Activated naive CD4-positive, alpha-beta T cell treated with anti-CD3 and anti-CD28 coated beads, Interleukin-2, amount 50 U/mL, for 72 hours (primary cell): ENCODE measurements at places on chromosomes 2 and 18. TPM values are rescaled to one million over a fixed set of nuclear protein-coding genes. Genes with fewer than 3 reads are reported as not detected.

DNA sequence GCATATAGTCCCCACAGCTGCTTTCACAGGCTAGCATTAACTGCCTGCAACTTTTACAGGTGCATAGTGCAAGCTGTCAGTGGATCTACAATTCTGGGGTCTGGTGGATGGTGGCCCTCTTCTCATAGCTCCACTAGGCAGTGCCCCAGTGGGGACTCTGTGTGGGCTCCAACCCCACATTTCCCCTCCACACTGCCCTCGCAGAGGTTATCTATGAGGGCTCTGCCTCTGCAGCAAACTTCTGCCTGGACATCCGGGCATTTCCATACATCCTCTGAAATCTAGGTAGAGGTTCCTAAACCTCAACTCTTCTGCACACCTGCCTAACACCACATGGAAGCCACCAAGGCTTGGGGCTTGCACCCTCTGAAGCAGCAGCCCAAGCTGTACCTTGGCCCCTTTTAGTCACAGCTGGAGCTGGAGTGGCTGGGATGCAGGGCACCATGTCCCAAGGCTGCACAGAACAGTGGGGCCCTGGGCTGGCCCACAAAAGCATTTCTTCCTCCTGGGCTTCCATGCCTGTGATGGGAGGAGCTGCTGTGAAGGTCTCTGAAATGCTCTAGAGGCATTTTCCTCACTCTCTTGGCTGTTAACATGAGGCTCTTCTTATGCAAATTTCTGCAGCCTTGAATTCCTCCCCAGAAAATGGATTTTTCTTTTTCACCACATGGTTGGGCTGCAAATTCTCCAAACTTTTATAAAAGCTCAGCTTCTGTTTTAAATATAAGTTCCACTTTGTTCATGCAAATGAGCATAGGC lies 59.3 kb downstream of the KDM3A start:
- DNase-seq = no peak

- no peak for DNase-seq
Observed at GRCh38 chr2:157443090-157443489, 799 bp downstream of the CYTIP start.

FBXO15 gene
- 4.8 TPM for total RNA-seq

GRCh38 chr2:85246348-85246747 lies 81.4 kb downstream of the TGOLN2 start:
- no peak for DNase-seq

- no peak for DNase-seq
Observed at GRCh38 chr2:24490181-24490689, 819 bp upstream of the NCOA1 start.

ITPRIPL1 gene
- total RNA-seq = 28.2 TPM

IGFBP2 gene
- total RNA-seq = 0.14 TPM

DNA sequence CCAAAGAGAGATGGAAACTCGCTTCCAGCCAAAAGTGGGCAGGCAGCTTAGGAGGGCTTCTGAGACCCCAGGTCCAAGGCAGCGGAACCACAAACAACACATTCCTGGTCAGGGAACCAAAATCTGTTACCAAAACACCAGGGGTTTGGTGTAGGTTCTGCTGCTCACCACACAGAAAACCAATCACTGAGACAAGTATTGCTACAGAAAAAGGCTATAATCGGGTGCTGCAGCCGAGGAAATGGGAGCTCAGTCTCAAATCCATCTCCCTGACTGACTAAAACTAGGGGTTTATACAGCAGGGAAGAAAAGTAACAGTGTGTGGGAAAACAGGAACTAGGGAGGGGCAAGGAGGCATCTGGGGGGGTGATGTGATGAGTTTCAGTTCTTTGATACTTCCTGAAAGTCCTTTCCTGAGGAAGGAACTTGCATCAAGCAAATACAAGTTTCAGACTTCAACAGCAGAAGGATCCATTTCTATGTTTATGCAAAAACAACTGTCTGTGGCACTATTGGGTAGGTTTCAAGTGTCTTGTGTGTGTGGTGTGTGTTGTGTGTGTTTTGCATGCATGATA lies 108.0 kb downstream of the FAM168B start:
- no peak for DNase-seq

- no peak for DNase-seq
Observed at GRCh38 chr2:27407798-27408491, 1.4 kb downstream of the PPM1G start.

OR6B2 gene
- total RNA-seq = not detected

ABCG8 gene
- not detected for total RNA-seq

MTA3 gene
- 30.1 TPM for total RNA-seq

DNA sequence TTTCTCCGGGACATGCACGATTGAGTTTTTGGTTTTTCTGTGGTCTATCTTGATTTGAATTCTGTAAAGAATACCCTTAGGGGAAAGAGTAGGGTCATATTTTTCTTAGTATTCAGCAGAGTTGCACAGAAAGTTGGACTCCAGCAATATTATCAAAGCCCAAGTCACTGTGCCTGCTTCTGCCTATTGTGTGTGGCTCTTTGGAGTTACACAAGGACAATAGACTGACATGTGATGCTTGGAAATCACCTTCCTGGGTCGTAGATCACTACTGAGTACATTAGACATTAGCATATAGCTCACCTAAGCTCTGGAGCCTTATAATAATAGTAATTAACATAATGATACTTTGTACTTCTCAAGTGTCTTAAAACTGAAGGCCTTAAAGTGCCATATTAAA lies 238.8 kb upstream of the FOSL2 start:
- DNase-seq = no peak

ERBB4 gene
- not detected for total RNA-seq

DNA sequence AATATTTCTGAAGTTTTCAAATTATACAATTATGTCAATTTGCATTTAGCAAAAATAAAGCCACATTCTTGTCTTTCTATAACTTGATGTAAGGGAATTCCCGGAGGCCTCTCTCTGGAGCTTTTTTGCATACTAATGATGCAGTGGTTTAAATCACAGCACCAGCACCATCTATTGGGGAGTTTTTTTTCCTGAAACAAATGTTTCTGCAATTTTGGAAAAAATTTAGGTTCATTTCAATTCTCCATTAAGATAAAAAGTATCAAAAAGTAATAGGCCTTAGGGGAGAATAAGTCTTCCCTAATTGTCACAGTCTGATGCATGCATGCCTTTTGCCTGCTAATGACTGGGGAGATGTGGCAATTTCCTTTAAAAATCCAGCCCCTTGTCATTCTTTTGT lies 13.5 kb downstream of the CBLN2 start:
- no peak for DNase-seq

GRCh38 chr2:159444754-159445153 lies 158.3 kb upstream of the WDSUB1 start:
- no peak for DNase-seq

DNA sequence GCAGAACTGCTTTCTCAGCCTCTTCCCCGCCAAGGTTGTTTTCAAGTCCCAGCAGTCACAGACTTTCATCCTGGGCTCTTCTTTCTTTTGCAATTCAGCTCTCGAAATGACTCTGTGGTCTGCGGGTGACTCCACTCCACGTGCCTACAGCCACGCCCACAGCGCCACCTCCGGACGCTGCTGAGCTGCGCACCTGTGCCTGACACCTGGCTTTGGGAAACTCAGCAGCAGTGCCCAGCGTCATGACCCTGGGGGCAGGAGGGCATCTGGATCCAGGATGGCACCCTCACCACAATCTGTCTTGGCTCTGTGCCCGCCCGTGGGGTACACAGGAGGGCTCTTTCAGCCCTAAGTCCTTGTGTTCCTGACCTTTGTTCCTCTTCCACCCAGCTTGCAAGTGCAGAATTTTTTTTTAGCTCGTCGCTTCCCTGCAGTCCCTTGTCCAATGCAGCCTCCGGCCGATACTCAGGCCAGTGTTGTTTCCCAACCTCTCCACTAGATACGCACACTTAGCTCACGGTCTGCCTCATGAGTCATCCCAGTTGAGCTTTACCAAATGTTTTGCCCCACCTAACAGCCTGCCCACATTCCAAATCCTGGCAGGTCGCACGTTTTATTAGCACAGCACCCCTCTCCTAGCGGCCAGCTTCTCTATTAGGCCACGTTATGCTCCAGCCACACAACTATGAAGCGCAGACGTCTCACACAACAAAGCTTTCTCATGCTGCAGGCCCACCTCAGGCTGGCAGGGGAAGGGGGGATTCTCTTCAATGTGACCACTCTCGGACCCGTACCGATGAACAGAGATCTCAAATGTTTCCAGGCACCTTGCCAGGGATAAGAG lies 6.5 kb upstream of the CAPN10 start:
- DNase-seq = peak; percentile 68

- no peak for DNase-seq
Observed at GRCh38 chr2:36963106-36963505, 3.2 kb downstream of the STRN start.

SERPINB2 gene
- total RNA-seq = not detected

DNA sequence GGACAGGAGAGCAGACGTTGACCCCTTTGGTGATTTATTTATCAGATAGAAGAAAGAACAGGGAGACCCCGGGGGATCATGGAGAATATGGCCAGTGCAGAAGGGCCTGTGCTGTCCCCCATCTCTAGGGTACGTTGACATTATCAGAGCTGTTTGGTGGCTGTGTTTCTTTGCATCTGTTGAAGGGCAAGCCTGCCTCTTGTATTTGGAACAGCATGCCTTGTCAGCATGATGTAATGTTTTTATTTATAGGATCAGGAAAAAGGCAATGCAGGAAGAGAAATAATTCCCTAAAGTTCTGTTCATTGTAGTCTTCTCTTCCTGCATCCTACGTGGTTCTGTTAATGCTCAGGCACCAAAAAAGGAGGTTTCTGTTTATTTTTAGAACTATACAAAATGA lies 49.8 kb upstream of the CABYR start:
- no peak for DNase-seq

DNA sequence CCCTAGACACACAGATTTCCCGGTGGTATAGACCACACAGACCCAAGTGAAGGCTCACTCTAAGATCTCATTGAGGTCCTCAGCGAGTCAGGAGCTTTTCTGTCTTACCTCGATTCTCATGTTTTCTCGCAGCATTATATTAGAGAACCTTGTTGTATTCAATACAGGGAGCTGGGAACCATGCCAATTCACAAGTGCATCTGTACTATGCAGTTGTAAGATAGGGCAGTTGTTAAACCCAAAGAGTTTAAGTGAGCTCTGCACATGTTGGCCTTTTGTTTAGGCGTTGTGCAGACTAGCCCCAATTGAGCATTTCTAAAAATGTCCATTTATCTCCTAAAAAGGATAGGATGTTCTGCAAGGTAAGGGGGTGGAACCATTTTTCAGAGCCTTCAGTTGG lies 59.6 kb downstream of the FEZ2 start:
- no peak for DNase-seq

GRCh38 chr2:178542569-178542968 lies 62.3 kb downstream of the PLEKHA3 start:
- no peak for DNase-seq

BCL2L11 gene
- total RNA-seq = 40.2 TPM

- no peak for DNase-seq
Observed at GRCh38 chr2:1839066-1839756, 94.9 kb upstream of the PXDN start.

DNA sequence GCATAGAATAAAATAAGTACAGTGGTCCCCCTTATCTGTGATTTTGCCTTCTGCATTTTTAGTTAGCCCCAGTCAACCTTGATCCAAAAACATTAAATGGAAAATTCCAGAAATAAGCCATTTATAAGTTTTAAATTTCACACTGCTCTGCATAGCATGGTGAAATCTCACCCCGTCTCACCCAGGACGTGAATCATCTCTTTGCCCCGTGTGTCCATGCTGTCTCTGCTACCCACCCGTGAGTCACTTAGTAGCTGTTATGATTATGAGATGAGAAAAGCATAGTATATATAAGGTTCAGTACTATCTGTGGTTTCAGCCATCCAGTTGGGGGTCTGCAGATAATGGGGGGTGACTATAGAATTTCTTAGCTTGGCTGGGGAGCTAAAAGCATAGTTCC lies 67.3 kb downstream of the RHBDD1 start:
- no peak for DNase-seq

DNA sequence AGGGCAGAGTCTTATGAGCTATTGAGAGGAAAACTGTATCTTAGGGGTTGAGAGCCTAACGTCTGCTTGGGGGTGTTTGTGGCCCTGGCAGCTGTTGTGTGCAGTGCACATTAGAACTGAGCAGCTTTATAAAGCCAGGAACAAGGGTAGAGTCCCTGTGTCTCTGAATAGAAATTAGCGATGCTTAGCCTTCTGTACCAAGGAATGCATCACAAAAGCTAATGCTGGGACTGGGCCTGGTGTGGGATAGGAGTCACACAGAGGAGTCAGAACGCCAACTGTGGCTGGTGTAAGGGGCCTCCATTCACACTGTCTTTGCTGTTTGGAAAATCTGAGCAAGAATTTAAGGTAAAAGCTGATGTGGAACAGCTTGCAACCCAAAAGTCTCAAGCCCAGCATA lies 283.2 kb downstream of the SOX11 start:
- DNase-seq = no peak

DNA sequence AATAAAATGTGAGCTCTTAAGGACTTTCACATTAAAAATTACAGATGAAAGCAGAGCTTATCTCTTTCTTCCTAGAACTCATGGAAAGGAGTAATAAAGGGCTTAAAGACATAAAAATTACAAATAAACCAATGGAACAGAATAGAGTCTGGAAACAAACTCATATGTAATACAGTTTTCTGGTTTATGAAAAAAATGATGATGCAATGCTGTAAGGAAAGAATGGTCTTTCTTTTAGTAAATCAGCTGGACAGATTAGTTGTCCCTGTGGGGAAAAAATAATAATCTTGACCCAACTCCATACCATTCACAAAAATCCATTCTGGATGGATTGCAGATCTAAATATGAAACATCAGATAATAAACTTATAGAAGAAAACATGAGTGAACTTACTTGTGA lies 54.2 kb downstream of the TMEM185B start:
- DNase-seq = no peak

DNA sequence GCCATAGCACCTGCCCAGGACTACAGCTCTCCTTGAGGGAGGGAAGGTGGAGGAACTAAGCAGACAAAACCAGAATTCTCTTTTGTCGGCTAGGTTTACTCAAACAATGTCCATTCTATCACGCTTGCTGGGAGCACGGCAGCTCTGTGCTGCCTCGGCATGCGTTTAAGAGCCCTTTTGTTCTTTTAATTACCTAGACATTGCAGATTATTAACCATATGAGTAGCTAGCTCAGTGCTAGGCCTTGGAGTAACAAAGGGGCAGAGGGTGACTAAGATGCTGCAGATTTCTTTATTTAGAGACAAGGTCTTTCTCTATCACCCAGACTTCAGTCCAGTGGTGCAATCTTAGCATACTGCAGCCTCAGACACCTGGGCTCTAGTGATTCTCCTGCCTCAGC lies 11.1 kb downstream of the MSGN1 start:
- DNase-seq = no peak
